H54 (cell line): ENCODE measurements at places on chromosomes 1 and 21.

GRCh38 chr1:158327481-158327880, 3.9 kb downstream of the CD1B start:
- no peak for DNase-seq

DNA sequence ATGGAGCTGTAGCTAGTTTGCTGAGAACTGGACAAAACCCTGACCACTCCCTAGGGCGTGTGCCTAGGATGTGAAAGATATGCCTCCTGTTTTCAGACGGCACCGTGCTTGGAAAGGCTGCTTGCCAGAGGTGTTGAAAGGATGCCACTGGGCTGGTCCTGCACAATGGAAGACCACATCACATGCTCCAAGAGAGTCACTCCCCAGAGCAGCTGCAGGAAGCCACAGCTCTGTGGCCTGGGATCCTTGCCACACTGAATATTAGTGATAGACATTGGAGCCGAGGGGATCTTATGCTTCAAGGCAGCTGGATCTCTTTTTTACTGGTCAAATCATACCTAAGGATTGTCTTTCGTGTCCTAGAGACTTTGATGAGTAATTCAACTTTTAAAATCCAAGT, 6.6 kb upstream of the APP start:
- no peak for DNase-seq

DNA sequence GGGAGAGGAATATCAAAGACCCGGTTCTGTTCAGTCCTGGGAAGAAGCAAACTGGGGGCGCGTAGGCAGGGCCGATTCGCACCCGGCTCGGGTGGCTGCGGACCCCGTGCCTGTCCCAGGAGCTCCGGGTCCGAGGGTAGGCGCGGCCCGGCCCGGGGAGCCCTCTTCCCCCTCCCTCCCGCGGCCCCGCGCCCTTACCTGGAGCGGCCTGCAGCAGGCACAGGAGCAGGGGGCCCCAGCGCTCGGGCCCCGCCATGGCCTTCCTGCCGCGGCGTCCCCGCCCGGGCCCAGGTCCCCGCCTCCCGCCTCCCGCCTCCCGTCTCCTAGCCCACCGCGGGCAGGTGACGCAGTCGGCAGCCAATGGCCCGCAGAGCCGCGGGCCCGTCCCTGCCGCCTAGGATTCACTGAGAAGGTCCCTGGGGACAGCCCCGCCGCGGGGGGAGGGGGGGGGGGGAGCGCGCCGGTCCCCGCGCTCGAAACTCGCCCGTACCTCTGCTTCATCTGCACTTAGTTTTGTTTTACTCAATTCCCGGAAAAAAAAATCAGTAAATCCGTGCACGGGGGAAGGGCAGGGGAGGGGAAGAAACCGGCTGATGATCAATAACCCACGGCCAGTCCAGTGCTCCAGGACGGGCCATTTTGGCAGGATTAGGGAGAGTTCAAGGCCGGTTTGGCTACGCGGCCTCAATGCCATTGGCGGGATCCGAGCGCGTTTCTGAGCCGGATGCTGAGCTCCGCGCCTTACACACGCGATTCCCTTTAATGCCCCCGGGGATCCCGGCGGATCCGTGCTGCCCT, at the start of gene IFNLR1:
TSS of gene IFNLR1 (minus strand) at position 297 of the 798 bp plus-strand sequence. CDS start at position 256, 41 bp downstream.
- no peak for DNase-seq

DNA sequence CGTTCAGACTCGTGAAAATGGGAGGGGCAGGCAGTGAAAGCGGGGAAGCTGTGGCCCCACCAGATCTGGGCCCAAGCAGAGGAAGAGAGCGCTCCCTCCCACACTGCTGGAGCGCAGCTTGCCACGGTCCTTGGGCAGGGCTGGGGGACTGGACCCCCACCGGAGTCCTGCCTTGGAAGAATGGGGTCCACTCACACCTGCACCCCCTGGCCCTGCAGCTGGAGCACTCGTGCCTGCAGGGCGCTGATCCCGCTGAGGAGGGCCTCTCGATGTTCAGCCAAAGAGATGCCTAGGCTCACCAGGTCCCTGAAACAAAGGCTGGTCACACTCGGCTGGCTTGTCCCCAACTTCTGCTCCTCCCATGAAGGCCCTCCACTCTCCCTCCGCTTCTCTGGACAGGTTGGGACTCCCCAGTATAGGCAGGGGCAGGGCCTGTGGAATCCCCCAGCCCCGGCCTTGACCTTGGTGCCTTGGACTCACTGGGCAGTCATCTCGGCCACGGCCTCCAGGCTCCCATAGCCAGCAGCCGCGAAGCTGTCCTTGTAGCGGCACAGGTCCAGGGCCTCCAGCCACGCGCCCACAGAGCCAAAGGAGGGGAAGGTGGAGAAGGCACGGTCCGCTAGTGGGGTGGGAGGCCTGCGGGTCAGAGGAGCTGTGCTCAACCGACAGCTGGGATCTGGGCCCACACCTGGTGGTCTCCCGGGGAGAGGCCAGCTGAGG, 26.0 kb downstream of the CDCA8 start:
- no peak for DNase-seq

DNA sequence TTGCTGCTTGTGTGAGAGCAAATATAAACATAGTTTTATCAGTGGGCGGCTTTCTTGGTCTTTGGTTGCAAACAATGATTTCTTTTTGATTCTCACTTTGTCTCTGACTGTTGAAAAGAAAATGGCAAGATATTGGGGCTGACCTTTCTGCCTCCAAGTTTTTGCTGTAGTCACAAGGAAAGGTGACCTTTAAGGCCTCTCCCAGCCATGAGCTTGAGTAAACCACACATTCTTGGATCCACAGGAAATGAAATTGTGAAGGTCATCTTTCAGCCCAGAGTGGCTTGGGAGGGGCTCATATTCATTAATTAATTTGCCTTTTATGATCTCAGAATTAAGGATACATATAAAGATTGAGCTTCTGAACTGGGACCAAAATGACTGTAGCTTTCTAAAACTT, 241.6 kb downstream of the BACH1 start:
- no peak for DNase-seq

DNA sequence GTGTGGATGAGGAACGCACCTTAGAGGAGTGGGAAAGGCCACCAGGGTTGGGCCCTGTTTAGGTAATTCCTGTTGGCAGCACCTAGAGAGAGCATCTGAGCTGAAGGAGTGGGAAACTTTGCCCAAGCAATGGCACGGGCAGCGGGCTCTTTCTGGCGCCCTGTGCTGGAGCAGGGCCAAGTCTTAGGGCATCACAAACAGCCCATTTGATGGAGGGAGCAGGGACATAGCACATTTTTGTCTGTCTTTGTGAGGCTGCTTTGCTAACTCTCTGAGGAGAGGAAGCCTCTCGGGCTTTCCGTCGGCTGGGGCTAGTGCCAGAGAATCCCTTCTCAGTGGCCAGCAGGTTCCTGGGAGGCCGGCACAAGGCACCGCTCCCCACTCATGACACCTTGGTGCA, 22.5 kb upstream of the CNTN2 start:
- DNase-seq: no peak

GRCh38 chr1:181111559-181111958, 23.1 kb downstream of the IER5 start:
- no peak for DNase-seq

DNA sequence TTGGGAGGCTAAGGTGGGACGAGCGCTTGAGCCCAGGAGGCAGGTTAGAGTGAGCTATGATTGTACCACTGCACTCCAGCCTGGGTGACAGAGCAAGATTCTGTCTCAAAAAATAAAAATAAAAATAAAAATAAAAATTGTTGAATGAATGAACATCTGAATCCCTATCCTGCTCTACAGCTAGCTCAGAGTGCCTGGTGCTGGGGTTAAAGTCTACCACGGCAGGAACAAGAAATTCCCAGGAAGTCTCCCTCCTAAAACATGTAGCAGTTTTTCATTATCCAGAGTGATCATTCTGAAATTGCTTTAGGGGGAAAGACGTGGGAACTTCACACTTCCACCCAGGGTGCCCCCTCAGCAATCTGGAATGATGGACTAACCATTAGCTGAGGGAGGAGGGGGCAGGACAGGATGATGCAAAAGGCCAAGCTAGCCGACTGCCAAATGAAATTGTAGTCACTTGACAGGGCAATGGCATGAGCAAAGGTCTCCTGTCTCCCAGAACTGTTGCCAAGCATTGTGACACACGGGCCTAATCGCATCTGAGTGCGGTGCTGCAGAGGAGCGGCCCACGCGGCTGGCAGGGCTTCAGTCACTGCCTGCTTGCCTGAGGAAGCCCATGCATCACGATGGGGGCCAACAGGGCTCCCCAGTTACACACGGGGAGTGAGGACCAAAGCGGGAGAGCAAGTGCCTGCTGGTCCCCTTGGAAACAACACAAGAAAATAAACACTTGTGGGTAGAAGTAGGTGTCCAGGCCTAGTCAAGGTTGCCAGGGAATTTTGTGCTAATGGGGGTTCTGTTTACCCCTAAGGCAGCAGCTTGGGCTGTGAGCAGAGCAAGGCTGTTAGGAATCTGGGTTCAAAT, 85.7 kb downstream of the NENF start:
- no peak for DNase-seq

DNA sequence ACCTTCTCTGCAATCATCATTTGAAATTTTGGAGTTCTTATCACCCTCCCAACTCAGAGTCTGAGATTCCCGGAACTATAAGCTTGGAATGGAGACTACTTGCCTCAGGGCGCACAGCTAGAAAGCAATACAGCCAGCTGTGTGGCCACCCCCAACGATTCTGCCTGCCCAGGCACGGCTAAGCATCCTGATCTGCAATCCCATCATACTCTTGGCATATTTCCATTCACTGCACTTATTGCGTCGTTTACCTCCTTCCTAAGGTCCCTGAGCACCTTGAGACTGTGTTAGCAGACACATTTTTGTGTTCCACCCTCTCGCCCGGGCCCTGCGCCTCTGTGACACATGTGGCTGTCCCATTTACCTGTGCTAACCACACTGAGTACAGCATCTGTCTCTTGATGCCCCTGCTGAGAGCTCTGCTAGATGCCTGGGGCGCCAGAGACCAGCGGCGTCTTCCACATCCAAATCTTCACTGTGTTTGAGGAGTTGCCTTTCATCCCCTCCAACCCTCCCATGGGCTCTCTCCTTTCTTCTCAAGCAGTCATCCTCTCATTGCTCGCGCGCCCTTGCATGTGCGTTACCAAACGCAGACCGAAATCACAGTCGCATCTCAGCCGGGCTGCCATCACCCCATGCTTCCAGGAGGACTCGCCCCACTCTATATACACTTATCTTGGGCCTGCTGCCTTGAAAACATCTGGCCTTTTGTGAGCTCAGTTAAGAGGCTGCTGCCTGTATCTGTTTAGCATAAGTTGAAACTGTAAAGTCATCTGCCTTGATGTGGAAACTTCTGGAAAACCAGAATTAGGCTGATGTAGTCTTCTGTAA, 3.5 kb upstream of the CLDN19 start:
- DNase-seq: no peak

DNA sequence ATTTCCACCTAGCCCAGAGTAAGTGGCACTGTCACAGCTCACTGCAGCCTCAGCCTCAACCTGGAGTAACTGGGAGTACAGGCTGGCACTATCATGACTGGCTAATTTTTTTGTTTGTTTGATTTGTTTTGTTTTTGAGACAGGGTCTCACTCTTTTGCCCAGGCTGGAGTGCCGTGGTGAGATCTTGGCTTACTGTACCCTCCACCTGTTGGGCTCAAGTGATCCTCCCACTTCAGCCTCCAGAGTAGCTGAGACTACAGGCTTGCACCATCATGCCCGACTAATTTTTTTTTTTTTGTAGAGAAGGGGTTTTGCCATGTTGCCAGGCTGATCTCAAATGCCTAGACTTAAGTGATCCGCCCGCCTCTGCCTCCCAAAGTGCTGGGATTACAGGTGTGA, 2.5 kb downstream of the UCK2 start:
- no peak for DNase-seq

DNA sequence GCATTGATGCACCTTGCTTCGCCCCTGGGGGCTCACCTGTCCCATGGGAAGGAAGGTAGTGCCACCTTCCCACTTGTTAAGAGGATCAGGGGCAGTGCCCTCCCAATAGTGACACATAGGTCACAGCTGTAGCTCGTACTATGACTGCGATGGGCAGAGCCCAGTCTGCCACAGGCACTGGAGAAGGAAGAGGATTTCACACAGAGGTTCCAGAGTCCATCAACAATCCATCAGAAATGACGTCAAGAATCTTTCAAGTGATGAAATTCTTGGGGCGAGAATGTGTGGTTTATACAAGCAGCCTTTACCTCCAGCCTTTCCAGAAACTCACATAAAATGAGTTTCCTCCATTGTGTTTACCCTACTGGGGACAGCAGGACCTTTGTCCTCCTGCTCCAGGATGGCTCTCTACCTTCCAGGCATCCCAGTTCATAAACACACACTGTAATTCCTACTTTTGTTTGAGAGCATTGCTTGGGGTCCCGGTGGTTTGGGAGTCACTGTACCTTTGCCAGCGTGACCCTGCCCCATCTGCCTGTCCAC, 260.6 kb upstream of the VAMP3 start:
- DNase-seq: no peak

DNA sequence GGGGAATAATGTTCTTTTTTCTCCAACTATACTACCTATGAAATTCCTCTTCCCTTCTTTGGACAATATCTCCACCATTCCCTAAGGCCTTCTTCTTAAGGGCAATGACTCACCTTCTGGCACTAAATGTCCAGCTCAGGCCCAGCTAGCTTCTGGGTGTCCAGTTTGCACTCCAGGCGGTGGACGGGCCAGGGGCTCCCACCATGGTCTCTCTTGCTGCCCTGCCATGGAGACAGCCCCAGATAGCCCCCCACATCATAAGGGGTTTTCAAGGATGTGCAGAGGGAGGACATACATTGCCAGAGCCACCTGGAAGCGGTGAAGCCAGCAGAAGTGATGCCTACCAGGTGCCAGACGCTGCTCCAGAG, 43.8 kb downstream of the C1orf198 start:
- DNase-seq: no peak

DNA sequence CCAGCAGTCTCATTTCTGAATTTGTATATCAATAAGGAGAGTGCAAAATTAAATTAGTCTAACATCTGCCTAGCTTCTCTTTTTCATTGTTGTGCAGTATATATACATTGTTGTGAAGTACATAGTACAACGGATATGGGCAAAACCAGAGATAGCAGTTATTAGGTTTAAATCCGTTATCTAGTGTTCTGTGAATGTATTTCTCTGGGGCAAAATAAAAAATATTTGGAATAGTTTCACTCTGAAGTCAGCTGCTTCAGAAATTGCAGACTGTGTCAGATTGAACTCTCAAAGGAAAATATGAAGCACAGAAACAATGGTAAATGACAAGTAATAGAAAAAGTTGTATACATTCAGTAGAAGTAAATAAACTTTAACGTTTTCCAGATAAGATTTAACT, 836.5 kb upstream of the CXADR start:
- DNase-seq: no peak

DNA sequence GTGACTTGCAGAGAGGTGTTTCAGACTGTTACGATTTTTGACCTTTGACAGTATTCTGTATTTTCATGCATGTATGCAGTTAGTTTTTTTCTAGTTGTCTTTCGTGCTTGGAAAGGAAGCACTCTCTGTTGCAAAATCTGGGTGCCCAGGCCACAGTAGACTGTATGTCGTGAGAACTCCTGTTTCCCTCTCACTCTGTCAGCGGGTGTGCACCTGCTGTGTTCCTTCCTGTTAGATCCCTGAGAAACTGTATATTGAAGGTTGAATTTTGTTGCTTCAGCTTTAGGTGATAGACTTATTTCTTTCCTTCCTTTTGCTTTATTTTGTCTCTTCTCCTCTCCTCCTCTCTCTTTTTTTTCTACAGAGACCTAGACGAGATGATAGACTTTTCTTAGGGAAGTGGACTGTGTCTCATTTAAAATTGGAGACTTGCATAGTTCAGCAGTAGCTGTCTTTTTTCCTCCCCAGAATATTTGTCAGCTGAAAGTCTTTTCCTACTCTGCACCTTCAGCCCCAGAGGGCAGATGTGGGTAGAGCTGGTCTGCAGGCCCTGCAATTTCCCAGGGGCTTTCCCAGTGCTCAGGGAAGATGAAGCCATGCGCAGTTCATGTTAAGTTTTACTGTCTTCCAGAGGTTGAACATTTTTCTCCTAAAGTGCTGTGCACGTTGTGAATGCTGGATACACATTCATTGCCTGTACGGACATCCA, 1.4 kb downstream of the TRAPPC10 start:
- no peak for DNase-seq

GRCh38 chr1:220681220-220681880, 8.8 kb upstream of the C1orf115 start:
- DNase-seq: no peak
